Peyer's patch (tissue), 4 donors: ENCODE measurements at places on chromosomes 7 and 10. TPM values are rescaled to one million over a fixed set of nuclear protein-coding genes. Genes with fewer than 3 reads are reported as not detected.

AOC1 gene
- total RNA-seq: 1,158 TPM

DNA sequence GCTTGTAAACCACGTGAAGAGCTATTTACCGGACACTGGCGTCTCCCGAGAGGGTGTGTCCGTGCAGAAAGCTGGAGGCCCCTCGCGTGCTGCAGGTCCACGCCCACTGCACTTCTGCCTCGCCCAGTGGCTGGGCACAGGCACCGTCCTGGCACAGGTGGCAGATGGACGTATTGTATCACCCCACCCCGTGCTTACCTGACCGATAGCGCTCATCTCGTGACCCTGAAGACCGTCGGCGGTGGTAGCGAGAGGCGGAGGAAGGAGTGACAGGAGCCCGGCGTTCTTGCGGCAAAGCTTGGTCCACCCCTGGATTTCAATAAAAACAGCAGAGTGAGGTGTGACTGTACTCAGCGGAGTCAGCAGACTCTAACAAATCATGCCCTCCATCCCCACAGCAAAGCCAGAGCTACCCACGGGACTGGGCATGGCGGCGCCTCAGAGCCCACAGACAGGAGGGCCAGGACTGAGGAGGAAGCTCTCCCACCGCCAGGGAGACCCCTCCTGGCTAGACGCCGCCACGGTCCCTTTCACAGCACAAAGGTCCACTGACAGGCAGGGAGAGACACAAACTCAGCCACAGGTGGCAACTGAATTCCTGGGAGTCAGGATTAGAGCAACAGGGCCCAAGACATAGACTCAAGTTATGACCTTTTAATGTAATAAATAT is 217.1 kb downstream of the DIP2C start:
- no peaks in the 10 kb centered on the region for H3K36me3 ChIP-seq
- no peak overlapping the region for H3K4me3 ChIP-seq
- no peaks in the 10 kb centered on the region for H3K27me3 ChIP-seq
- DNase-seq: no peak
- H3K27ac ChIP-seq: no peak overlapping the region
- no peaks in the 10 kb centered on the region for H3K4me1 ChIP-seq

GRCh38 chr10:49396666-49396999 is 744 bp upstream of the DRGX start:
- no peak for DNase-seq
- no peaks in the 10 kb centered on the region for H3K36me3 ChIP-seq
- H3K27ac ChIP-seq: no peak overlapping the region
- peaks cover 54% of the 10 kb centered on the region for H3K27me3 ChIP-seq
- H3K4me3 ChIP-seq: no peak overlapping the region

DNA sequence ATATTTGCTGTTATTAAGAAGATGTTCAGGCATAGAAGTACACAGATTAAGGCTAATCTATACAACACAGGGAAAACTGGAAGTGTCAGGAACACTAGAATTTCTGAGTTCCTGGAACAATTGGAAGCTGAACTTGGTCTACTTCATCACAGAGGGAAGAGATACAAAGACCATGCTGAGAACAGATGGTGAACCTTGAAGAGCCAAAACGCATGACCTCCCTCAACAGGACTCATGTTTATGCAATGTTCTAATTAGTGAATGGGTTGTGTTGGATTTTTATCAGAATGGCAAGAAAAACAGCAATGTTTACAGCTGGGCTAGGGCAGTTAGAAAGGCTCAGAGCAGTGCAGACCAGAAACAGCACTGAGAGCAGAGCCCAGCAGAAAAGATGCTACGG is 94.9 kb downstream of the SFMBT2 start:
- H3K27ac ChIP-seq: no peak overlapping the region
- no peak for DNase-seq
- no peaks in the 10 kb centered on the region for H3K36me3 ChIP-seq
- H3K4me1 ChIP-seq: no peaks in the 10 kb centered on the region
